ENCODE measurements at places on chromosomes 4 and X.

DNA sequence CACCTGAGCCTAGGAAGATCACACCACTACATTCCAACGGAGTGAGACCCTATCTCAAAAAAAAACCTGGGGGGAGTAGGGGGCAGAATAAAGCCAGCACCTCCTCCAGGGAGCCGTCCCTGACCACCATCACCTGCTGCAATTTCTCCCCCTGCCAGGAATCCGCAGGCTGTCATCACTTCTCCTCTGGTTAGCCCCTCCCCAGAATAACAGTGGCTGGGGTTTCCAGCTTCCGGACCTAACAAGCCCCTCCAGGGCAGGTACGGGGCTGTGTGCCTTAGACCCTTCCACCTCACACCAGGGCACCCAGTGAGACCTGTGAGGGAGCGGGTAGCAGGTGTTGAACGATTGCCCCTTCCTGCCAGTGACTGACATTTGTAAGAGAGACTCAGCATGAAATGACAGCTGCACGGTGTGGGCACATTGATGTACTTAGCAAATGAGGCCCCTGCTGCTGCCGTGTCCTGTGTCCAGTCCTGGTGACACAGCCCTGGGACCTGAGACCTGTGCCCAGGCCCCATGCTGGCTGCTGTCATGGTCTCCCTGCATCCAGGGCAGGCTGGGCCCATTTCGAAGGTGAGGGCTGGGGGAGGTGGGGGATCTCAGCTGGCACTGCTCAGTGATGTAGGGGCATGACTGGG, 6.7 kb upstream of the WFS1 start:
- no peak for DNase-seq

DNA sequence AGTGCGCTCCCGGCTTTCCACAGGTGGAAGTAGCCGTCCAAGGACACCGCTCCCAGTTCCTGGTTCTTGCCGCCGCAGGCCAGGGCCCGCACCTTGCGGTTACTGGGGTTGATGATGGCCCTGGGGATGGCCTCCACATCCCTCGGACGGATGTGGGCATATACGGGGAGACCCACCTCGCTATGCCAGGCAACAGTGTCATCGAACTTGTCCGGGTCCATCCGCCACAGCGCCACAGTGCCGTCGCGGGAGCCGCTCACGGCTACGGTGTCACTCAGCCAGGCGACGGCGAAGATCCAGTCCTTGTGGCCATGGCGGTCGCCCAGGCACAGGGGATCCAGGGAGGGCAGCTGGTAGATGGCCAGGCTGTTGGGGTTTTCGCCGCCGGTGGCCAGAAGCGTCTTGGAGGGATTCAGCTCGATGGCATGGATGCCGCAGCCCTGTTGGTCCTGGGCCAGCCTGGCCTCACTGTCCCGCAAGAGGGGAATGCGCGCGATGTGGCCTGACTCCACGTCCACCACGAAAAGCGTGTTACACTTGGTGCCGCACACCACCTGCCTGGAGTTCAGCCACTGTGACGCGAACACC, 795 bp downstream of the DCAF12L1 start:
- no peak for DNase-seq

DNA sequence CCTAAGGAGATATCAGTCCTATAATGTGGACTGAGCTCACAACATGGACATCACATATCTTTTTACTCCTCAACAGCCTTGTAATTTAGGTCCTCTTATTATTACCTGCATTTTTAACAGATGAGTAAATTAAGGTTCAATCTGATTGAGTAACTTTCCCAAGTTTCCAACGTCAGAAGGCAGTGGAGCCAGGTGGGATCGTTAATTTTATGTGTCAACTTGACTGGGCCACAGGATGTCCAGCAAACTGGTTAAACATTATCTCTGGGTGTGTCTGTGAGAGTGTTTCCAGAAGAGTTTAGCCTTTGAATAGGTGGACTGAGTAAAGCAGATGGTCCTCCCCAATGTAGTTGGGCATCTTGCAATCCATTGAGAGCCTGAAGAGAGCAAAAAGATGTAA, 59.0 kb upstream of the SLIT2 start:
- DNase-seq: no peak

DNA sequence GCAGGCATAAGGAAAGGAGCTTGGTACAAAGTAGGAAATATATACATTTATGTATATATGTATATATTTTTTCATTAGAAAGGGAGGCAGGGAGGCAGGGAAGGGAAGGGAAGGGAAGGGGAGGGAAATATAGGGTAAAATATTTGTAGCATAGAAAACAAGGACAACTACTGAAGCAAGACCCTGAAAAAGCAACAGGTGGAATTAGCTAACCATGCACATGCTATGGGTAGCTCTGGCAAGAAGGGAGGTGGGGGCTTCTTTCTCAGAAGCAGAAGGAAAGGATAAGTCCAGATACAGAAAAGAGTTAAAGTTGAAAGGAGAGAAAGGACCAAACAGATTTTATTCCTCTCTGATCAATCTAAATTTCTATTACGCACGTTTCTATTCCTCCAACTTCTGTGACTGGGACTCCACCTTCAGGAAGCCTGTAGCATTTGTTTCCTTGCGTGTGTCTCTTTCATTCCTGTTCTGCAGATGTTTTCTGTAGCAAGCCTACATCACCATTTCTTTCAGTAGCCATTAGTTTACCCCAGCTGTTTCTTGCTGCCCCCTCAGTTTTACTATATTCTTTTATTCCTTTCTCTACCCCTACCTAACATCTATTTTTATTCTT, 82.9 kb downstream of the OR13H1 start:
- no peak for DNase-seq

GRCh38 chr4:74364652-74365491, at the start of gene EREG:
EREG (plus strand) TSS chr4:74365145; CDS start chr4:74365309, 164 bp downstream.
- DNase-seq: no peak

GRCh38 chr4:135122457-135122856, 920.9 kb upstream of the PABPC4L start:
- peak; percentile 12 for DNase-seq

All from HuH-7 (cell line).